Stimulated activated CD8-positive, alpha-beta memory T cell treated with anti-CD3 and anti-CD28 coated beads, Interleukin-15, amount 100 ng/mL, for 4 hours (primary cell): ENCODE measurements at places on chromosomes 2 and 18.

- DNase-seq = no peak
These were observed 54.1 kb upstream of the ACYP2 start for GRCh38 chr2:54061272-54061671.

GRCh38 chr18:31302991-31303390, 15.0 kb upstream of the DSG1 start:
- no peak for DNase-seq

DNA sequence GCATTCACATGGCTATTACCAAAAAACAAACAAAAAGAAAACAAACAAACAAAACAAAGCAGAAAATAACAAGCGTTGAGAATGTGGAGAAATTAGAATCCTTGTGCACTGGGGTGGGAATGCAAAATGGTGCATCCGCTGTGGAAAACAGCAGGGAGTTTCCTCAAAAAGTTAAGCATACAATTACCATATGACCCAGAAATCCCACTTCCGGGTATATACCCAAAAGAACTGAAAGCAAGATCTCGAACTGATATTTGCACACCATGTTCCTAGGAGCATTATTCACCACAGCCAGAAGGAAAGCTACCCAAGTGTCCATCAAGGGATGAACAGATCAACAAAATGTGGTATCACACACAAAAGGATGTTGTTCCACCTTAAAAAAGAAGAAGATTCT, 17.9 kb upstream of the TEX51 start:
- DNase-seq = no peak

DNA sequence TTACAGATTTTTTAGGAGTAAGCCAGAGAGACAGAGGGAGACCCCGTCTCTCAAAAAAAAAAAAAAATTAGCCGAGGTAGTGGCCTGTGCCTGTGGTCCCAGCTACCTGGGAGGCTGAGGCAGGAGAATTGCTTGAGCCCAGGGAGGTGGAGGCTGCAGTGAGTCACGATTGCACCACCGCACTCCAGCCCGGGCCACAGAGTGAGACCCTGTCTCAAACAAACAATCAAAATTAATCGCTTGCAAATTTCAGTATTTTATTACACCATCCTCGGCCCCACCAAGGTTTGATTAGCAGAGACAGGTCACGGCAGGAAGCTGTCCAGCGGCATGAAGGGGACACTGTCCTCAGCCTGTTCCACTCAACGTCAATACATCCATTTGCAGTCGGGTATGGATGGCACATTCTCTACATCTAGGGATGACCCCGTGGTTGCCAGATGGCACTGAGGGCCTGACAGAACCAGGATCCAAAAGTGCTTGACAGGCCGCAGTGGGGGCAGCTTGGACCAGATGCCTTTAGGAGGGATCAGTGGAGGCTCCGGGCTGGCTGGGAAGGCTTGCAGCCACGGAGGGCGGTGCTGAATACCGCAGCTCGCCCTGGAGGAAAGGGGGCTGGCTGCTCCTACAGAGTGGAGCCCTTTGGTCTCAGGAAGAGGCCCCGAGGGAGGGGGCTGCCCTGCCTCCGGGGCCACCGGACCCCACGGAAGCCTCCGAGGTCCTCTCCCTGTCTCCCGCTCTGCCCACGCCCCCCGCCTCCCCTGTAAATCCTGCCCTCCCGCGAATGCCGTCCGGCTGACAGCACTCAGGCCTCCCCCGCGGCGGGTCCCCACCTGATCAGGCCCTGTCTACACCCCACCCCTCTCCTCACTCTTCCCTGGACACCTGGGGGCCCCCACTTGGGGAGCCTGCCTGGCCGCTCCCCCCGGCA, 13.1 kb downstream of the ASPRV1 start:
- no peak for DNase-seq

- DNase-seq = no peak
These were observed 57.2 kb downstream of the RAD51AP2 start for GRCh38 chr2:17461087-17461475.

DNA sequence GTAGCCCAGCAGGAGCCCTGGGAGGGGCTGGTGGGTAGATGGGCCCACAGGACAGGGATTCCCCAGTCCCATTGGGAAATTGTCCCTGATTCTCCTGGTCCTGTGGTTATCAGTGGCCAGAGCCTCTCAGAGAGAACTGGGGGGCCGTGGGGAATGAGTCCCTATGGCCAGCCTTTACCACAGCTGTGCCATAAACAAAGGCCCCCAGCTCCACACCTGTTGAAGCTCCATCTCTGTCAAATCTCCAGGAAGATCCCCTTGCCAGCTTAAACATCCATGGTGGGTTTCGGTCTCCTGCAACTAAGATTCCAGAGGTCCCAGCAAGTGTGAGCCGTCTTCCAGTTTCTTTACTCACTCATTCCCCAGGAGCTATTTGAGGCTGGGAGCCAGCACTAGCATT, 897.1 kb downstream of the LRRTM4 start:
- DNase-seq = no peak

GRCh38 chr2:96527286-96528005, 9.1 kb upstream of the ARID5A start:
- DNase-seq = no peak

GRCh38 chr18:76573325-76574025, 78.4 kb upstream of the ZNF516 start:
- no peak for DNase-seq

DNA sequence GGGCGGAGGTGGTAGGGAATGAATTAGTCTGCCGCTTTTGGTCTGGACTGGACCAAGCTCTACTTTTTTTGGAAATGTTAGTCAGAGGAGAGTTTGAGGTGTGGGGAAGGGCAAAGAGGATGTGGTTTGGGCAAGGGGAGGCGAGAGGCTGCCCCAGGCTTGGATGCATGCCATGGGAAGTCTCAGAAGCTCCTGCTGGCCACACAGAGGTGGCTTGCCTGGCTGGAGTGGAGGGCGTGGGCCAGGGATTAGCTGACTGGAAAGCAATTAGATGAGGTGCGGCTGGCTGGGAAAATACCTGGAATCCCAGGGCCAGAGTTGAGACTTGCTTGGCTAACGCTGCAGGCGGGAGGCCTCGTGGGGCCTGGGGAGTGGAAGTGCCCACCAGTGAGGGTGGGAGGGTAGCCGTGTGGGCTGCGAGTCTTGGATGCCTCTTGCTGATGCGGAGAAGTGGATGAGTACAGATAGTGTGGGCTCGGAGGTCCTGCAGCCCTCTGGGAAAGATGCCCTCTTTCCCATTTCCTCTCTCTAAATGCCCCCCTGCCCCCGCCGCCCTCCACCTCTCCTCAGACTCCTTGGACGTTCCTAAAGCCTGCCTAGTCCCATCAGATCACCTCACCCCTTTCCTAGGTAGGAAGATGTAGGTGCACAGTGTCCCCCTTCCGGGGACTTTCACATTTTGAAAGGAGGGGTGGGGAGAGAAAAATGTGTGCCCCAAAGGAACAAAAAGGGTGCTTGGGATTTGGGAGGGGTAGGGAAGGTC, 117.6 kb downstream of the SMAD7 start:
- DNase-seq = no peak

- no peak for DNase-seq
These were observed 721 bp downstream of the FHOD3 start for GRCh38 chr18:36298126-36298741.

DNA sequence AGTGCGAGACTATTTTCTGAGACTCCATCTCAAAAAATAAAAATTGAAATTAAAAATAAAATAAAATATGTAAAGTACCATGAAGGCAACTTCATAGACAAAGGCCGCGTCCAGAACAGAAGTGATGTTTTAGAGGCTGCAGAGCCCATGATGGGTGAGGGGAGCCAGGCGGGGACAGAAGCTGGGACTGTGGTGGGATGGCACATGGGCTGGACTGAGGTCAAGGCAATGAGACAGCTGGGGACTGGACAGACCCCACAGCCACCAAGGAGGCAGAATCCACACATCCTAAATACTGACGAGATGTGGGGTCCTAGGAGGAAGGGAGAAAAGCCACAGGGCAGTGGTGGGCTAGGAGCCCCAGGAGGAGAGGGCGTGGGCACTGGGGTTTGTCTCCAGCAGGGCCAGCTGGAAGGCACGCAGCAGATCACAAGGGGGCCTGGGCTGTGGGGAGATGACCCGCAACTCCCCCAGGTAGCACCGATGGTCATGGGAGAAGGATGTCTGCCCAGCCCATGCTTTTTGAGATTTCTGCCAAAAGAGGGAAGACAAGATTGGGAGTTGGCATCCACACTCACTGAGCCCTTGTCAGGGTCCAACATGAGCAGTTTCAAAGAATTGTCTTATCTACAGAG, 74.3 kb downstream of the KCNF1 start:
- no peak for DNase-seq

DNA sequence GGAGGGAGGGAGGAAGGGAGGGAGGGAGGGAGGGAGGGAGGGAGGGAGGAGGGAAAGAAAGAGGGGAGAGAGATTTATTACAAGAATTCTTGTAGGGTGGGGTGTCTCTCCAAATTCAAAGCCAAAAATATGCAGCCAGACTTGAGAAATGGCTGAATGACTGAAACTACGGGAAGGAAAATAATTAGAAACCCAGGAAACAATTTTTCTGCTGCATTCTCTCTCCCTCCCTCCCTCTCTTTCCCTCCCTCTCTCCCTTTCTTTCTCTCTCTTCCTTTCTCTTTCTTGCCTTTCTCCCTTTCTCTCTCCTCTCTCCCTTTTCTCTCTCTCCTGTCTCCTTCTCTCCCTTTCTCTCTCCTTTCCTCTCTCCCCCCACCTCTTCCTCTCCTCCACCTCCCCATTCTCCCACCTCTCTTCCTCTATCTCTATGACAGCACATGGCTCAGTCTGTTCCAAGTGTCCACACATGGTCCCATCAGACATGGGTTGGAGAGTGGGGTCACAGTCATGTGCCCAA, 218.7 kb downstream of the C1D start:
- no peak for DNase-seq

- no peak for DNase-seq
These were observed 16.6 kb downstream of the EFEMP1 start for GRCh38 chr2:55906993-55907392.

DNA sequence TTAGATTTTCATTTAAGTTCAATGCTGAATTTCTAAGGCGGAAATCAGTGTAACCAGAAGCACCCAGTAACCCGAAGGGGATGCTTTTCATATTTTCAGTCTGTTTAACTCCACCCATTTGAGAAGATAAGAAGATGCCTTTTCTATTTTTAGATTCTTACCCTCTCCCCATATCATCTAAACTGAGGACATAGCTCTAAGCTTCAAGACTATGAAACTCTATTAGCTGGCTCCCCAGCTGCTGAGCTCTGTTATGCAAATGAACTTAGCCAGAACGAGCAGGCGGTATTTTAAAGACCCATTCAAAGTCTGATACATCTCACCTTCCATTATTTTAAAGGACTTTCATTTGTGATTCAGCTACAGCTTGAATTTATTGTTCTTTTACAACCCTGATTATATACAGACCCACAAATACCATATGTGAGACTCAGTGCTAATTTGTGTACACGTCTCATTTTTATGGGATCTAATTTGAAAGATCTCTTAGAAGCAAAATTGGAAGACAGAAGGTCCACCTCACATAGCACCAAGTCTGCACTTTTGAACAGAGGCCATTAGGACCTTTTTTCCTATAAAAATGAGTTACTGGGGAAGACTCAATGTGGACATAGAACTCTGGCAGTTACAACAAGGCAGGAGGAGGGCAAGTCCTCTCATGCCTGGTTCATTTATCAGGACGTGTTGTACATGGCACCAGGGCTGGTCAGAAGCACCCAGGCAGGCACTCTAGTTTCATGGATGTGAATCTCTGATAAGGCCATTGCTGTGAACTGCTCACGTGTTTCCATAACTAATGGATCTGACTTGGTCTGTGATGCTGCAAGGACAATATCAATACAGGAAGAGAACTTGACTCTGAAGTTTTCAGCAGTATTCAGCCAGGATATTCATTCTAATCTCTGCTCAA, 16.3 kb downstream of the CDC42EP3 start:
- DNase-seq = no peak

GRCh38 chr2:152763651-152764050, 45.2 kb downstream of the ARL6IP6 start:
- DNase-seq = no peak

DNA sequence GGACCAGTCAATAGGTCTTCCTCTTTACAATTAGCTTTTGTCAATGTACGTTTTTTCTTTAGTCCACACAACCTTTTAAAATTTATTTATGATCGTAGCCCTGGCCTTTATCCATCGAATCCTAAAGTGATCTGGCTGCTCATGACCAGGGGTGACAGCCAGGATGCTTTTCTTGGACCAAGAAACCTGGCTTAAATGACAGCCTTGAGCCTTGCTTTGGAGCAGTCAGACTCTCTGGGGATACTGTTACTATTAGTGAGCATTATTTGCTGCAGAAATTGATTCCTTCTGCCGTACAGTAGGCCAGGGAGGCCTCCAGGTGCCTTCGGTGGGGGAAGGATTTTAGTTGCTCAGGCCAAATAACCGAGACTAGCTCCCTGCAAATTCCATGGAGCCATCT, 70.2 kb downstream of the AGAP1 start:
- no peak for DNase-seq

- no peak for DNase-seq
These were observed 211.5 kb downstream of the TMEM247 start for GRCh38 chr2:46690825-46691224.
